ENCODE measurements at places on chromosomes 3 and 15.

DNA sequence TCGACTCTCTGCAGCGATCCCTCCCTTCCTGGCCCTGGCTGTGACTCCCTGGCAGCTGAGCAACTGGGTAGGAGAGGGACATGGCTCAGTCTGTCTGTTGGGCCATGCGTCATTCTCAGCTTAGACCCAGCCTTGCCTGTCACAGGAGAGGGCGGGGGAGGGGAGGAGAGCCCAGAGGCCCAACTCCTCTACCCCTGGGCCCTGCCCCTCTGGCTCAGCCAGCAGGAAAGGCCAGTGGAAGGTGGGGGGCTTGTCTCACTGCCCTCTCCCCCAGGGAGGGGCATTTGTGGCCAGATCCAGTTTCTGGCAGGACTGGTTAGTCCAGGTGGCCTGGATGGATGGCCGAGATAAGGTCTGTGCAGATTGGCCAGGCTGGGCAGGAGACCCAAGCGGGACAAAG lies 31.6 kb downstream of the DNAJB8 start:
- DNase-seq = no peak

DNA sequence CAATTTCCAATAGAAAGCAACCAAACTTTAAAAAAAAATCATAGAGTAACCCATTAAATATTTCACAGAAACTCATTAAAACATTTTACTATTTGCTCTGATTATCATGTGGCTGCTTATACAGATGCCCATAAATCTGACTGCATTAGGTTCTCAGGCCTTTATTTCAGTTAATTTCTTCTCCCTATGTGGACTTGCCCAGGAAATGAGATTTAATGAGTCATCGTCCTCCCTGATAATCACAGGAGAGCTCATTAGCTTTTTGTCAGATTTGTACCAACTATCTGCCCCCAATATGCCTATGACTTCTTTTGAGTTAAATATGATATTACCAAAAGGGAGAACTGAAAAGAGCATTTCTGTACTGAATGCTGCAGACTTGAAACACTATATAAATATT lies 168.0 kb downstream of the FOXB1 start:
- DNase-seq = no peak

DNA sequence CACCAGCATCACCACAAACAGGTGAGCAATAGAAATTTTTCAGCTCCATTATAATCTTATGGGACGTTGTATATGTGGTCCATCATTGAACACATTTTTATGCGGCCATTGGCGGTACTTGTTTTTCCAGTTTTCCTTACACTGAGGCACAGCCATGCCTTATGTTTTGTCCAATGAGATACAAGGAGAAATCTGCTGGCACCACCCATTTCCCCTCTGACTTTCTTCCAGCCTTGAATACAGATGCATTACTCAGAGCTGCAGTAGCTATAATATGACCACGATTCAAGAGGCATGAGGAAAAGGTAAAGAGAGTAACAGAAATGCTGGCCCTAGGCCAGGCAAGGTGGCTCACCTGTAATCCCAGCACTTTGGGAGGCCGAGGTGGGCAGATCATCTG lies 9.0 kb upstream of the PIK3R4 start:
- no peak for DNase-seq

DNA sequence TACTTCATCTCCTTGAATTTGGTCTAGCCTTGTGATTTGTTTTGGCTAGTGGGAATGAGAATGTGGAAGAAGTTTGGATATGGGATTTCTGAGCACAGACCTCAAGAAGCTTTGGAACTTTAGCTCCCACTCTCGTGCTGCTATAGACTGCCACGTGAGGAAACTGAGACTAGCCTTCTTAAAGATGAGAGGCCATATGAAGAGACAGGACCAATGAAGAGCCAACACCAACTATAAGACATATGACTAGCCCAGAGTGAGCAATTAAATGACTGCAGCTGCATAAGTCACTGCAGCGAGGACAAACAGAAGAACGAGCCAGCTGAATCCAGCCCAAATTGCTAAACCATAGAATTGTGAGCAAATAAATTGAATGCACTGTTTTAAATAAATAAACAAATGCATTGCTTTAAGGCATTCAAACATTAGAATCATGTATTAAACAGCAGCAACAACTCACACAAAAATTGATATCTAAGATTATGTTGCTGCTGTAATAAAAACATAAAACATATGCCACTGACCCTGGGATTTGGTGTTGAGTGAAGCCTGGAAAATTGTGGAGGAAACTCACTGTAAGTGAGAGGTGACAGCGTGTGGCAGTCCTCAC lies 15.7 kb upstream of the CNTN4 start:
- no peak for DNase-seq

DNA sequence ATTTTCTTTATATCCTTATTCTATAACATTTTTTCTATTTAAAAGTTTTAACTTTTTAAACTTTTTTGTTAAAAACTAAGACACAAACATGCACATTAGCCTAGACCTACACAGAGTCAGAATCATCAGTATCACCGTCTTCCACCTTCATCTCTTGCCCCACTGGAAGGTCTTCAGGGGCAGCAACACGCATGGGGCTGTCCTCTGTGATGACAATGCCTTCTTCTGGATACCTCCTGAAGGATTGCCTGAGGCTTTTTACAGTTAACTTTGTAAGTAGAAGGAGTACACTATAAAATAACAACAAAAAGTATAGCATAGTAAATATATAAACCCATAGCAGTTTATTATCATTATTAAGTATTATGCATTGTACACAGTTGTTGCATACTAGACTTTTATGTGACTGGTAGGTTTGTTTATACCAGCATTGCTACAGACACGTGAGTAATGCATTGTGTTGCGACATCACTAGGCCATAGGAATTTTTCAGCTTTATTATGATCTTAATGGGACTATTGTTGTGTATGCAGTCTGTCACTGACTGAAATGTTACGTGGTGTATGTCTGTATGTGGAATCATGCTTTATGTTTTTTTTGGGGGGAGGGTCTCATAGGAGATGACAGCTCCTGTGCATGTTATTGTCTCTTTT lies 18.2 kb downstream of the ATP1B3 start:
- no peak for DNase-seq

DNA sequence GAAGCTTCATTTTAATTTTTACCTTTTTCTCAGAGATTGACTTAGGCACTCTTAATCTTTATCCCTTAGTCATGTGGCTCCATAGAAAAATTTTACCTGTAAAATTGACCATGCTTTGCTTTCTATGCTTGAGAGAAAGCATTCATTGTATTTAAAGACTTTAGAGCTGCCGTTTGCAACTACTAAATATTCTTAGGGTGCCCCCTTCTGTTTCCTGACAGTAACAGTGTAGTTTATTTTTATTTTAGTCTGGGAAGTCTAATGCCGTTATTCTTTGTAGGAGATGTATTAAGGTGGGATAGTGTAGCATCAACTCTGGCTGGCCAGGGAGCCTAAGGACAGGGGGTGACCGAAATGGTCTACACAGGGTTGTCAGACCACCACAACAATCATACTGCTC lies 84.5 kb upstream of the SYNPR start:
- DNase-seq = no peak

- DNase-seq = no peak
These were observed 9.4 kb downstream of the ESYT3 start for GRCh38 chr3:138443521-138444503.

- DNase-seq = no peak
These were observed 12.8 kb upstream of the SH3BP5 start for GRCh38 chr3:15345066-15345607.

- no peak for DNase-seq
These were observed 4.3 kb upstream of the FGD5 start for GRCh38 chr3:14814411-14814871.

- DNase-seq = no peak
These were observed 131.9 kb downstream of the DNAJB8 start for GRCh38 chr3:128334766-128335165.

- peak; percentile 79 for DNase-seq
These were observed 20.4 kb upstream of the PLXND1 start for GRCh38 chr3:129626744-129627349.

DNA sequence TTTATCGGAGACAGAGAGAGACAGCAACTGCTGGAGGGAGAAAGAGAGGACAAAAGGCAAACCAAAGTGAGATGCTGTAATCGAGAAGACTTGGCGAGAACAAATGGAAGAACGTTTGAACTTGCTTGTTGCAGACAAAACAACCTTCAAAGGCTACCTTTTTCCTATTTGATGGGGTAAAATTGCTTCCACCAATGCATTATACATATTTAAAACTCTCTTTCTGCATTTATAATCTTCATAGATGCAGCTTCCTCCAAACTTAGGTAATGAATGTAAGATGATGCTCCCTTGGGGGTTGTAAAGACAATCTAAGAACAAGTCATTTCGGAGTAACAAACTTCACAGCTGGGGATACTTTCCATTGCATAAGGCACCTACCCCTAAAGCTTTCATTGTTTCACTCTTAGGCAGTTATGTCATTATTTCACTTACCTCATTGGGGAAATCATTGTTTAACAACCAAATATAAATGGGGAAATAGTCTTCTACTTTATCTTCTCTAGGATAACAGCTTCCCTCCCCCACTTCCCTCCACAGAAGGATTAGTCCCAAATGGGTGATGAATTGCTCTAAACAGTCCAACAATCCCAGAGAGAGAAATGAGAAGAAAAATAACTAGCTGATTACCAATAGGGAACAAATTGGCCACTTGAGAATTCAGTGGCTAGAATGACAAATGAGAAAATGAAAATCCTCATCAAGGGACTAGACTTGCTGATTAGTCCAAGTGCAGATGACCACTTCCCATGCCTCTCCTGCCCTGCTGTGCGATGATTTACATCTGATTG lies 269.8 kb upstream of the ADAMTS9 start:
- no peak for DNase-seq

- DNase-seq = peak; percentile 49
These were observed at the start of gene SYNM for GRCh38 chr15:99104788-99105513. TSS of gene SYNM (plus strand) at chr15:99105080. CDS start at chr15:99105200, 120 bp downstream.

GRCh38 chr3:24508423-24508839 lies 13.8 kb upstream of the THRB start:
- no peak for DNase-seq

GRCh38 chr3:67384760-67385397 lies 269.5 kb downstream of the SUCLG2 start:
- DNase-seq = no peak

- DNase-seq = no peak
These were observed 24.1 kb downstream of the SIDT1 start for GRCh38 chr3:113556316-113556945.

DNA sequence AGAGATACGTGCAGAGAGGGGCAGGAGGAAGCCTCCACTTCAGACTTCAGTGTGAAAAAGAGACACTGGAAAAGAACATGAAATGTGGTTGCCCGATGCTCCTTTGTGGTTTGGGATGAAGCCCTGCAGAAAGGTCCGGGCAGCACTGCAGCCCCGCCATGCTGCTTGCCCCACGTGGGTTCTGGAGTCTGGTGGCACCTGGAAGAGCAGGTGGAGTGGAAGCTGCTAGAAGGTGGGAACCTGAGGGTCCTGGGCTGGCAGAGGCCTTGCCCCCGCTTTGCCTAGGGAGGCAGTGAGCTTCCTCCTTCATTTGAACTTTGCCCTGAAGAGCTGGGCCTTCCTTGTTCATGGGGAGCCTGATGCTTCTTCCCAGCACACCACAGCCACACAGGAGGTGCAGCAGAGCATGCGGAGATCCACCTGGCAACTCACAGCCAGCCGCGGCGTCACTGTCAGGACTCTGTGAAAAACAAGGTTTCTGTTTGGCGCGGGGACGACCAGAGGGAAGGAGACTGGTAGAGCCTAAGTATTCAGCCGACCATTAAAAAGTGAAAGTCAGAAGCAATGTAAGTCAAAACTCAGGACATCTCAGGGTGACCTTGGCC lies 59.0 kb downstream of the APBA2 start:
- DNase-seq = no peak

GRCh38 chr3:136630915-136631314 lies 121.3 kb downstream of the STAG1 start:
- DNase-seq = no peak

DNA sequence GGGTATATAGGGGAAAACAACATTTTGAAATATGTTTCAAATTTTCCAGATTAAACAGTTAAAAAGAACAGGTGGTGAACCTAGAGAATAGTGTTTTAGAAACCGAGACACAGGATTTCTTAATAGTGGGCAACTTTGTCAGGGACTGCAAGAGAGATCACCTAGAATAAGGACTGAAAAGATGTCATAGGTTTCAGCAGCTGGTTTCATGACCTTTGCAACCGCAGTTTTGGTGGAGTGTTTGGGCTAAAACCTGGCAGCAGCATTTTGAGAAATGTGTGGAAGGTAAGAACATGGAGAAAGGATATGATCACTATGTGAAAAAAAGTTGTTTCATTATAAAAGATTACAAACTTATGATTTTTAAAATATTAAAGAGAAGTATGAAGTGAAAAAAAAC lies 34.9 kb downstream of the PRKCI start:
- DNase-seq = peak; percentile 30

DNA sequence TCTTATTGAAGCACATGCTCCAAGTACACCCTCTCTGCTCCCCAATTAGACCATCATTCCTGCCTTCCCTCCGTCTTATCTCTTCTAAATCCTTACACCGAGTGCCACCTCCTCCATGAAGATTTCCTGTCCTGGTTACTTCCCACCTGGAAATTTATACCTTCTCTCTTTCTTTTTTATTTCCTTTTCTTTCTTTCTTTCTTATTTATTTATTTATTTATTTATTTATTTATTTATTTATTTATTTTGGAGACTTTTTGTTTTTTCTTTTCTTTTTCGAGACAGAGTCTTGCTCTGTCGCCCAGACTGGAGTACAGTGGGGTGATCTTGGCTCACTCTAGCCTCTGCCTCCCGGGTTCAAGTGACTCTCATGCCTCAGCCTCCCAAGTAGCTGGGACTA lies 45.9 kb upstream of the ABHD2 start:
- DNase-seq = no peak

DNA sequence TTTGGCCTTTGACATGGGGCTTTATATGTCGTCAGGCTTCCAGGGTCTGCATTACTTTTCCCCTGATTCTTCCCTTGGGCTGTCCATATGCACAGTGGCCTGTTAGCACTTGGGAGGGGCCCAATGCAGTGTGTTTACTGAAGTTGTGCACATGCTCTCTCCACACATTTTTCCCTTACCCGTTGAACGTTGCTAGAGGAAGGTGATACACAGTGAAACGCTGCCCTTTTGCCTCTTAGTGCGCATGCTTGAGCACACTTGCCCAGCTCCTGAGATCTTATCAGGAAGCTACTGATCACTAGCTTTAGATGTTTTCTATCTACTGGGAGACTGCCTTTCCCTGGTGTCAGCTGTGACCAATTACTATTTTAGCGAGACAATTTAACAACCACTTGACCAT lies 1198.0 kb downstream of the ROBO1 start:
- DNase-seq = no peak

- no peak for DNase-seq
These were observed 55.4 kb downstream of the TMCC1 start for GRCh38 chr3:129838086-129838485.

- DNase-seq = no peak
These were observed 418.4 kb upstream of the RARB start for GRCh38 chr3:25009665-25010064.

GRCh38 chr3:22858486-22858885 lies 344.6 kb upstream of the UBE2E2 start:
- DNase-seq = no peak

DNA sequence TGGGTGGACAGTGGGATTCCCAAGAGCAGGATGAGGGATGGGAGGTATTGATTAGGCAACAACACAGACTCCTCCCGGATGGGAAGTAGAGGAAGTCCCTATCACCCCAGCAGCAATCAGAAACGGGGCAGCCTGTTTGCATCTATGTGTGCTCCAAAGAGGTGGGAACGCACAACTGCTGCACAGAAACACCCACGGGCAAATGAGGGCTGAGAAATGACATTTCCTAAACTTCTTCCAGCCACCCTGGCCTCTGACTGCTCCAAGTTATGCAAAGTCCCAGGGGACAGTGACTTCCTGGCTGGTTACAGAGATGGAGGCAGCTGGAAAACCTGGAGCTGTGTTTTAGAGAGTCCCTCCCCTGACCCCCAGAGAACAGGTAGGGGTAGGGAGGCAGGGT lies 42.6 kb downstream of the HCN4 start:
- no peak for DNase-seq
